ENCODE measurements at places on chromosomes 6 and 20.

- no peak overlapping the region for H3K4me3 ChIP-seq
- H3K27me3 ChIP-seq, result no peaks in the 10 kb centered on the region
- H3K27ac ChIP-seq, result no peak overlapping the region
- DNase-seq, result no peak
- no peaks in the 10 kb centered on the region for H3K36me3 ChIP-seq
- no peaks in the 10 kb centered on the region for H3K4me1 ChIP-seq
These were observed 94.8 kb upstream of the CNKSR3 start for GRCh38 chr6:154605178-154605881.

DNA sequence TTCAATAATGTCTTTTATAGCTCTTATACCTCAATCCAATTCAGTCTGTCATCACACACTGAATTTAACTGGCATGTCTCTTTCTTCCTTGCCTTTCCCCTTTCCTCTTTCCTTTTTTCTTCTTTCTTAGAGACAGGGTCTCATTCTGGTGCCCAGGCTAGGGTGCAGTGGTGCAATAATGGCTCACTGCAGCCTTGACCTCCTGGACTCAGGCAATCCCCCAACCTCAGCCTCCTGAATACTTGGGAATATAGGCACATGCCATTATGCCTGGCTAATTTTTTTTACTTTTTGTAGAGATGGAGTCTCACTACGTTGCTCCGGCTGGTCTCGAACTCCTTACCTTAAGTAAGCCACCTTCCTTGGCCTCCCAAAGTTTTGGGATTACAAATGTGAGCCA, 65.9 kb downstream of the CBFA2T2 start:
- H3K36me3 ChIP-seq, result no peaks in the 10 kb centered on the region
- no peak overlapping the region for H3K4me3 ChIP-seq
- no peak overlapping the region for H3K27ac ChIP-seq
- H3K4me1 ChIP-seq, result no peaks in the 10 kb centered on the region
- no peak for DNase-seq

DNA sequence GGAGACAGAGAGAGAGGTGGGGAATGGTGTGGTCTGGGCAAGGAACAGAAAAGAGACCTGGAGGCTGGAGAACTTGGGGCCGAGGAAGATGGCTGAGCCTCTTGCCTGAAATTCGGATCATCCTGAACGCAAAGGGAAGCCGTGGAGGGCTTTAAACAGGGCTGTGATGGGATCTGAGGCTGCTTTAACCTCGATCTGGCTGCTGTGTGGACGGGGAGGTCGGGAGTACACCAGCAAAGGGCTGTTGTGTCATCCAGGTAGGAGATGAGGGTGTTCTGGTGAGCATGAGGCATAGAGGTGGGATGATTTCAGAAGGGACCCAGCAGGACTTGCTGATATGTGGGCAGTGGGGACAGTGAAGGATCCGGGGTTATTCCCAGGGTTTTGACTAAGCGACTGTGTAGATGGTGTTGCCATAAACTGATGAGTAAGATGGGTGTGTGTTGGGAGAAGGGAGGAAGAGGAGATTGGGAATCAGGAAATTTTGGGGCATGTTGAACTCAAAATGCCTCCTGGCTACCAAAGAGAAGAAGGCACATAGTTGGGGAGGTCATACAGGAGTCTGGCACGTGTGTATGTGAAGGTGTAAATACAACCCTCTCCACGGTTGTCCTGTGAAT, 158.5 kb downstream of the NFATC2 start:
- no peaks in the 10 kb centered on the region for H3K27me3 ChIP-seq
- no peak overlapping the region for H3K27ac ChIP-seq
- peaks cover 4% of the 10 kb centered on the region for H3K4me1 ChIP-seq
- no peak for DNase-seq
- no peaks in the 10 kb centered on the region for H3K36me3 ChIP-seq

DNA sequence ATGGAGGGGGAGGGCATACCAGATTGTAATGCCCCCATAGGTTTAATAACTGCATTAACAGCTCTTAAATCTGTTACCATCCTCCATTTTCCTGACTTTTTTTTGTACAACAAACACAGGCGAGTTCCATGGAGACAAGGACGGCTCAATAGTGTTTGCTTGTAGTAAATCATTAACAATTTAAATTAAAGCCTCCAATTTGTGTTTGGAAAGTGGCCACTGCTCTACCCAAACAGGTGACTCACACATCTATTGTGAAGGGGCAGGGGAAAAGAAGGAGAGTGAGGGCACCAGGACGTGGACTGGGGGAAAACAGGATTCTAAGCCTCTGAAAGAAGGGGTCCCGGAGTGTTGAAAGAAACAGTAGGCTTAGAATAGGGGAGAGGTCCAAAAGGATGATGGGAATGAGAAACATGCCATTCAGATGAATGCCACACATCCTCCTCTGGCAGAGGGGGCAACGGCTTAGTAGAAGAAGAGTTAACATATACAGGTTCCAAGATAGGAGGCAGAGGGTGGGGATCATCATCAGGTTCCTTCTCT, 6.9 kb downstream of the GLYATL3 start:
- H3K4me1 ChIP-seq, result no peaks in the 10 kb centered on the region
- H3K36me3 ChIP-seq, result no peaks in the 10 kb centered on the region
- no peak overlapping the region for H3K4me3 ChIP-seq

- H3K36me3 ChIP-seq, result no peaks in the 10 kb centered on the region
- H3K27ac ChIP-seq, result no peak overlapping the region
- H3K27me3 ChIP-seq, result no peaks in the 10 kb centered on the region
- DNase-seq, result no peak
- H3K4me3 ChIP-seq, result no peak overlapping the region
These were observed 140.3 kb upstream of the TCF21 start for GRCh38 chr6:133748628-133749027.

- H3K36me3 ChIP-seq, result no peaks in the 10 kb centered on the region
- H3K27ac ChIP-seq, result peak overlapping the region; percentile 98
- no peak for DNase-seq
- peak overlapping the region; percentile 64 for H3K4me3 ChIP-seq
These were observed 11.0 kb upstream of the ELOVL5 start for GRCh38 chr6:53359843-53360092.

GRCh38 chr6:135586844-135587243, 89.3 kb upstream of the AHI1 start:
- H3K36me3 ChIP-seq, result no peaks in the 10 kb centered on the region
- no peaks in the 10 kb centered on the region for H3K27me3 ChIP-seq
- H3K27ac ChIP-seq, result no peak overlapping the region
- DNase-seq, result no peak
- no peaks in the 10 kb centered on the region for H3K4me1 ChIP-seq

DNA sequence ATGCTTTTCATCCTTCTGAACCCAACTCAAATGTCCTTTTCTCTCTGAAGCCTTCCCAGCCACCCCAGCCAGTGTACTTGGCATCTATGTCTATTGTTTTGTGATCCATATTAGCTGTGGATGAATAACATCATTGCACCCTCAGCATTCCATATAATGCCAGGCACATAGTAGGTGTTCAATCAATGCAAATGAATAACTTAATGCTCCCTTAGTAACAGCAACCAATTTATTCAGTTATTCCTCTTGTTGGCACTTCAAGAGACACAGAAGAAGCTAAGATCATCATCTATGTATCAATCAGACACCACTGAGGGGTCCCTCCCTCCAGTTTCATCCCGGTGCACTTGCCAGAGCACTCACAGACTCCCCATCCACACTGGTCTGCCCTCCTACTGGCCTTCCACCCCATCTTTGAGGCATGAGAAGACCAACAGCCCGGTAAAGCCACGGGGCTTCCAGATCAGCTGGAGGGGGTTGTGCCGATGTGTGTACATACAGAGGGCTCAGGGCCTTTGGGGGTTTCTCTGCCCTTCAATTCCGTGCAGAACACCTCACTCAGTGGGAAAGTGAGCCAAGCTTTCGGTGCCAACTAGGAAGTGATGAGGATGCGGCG, 2.4 kb upstream of the TAF8 start:
- peak overlapping the region; percentile 83 for H3K4me3 ChIP-seq
- H3K27ac ChIP-seq, result peak overlapping the region; percentile 91
- no peaks in the 10 kb centered on the region for H3K27me3 ChIP-seq
- no peak for DNase-seq
- H3K4me1 ChIP-seq, result peaks cover 13% of the 10 kb centered on the region

DNA sequence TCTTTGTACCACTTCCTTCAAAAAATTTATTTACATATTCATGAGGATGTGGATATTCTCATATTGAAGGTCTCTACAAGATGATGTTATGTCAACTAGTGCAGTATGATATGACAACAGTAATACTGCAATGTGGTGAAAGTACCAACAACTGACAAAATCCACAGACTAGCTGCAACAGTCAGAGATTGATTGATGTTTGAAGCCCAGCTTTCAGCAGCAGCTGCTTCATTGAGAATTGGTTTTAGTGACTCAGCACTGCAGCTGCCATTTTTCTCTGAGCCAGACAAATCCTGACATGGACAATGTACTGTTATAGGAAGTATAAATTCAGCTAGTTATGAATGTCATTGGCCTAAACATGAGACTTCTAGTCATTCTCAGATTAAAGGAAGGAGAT, 53.8 kb downstream of the PKIB start:
- no peak overlapping the region for H3K27ac ChIP-seq
- no peak overlapping the region for H3K4me3 ChIP-seq
- H3K27me3 ChIP-seq, result no peaks in the 10 kb centered on the region
- no peak for DNase-seq
- H3K4me1 ChIP-seq, result no peaks in the 10 kb centered on the region
- H3K36me3 ChIP-seq, result no peaks in the 10 kb centered on the region

DNA sequence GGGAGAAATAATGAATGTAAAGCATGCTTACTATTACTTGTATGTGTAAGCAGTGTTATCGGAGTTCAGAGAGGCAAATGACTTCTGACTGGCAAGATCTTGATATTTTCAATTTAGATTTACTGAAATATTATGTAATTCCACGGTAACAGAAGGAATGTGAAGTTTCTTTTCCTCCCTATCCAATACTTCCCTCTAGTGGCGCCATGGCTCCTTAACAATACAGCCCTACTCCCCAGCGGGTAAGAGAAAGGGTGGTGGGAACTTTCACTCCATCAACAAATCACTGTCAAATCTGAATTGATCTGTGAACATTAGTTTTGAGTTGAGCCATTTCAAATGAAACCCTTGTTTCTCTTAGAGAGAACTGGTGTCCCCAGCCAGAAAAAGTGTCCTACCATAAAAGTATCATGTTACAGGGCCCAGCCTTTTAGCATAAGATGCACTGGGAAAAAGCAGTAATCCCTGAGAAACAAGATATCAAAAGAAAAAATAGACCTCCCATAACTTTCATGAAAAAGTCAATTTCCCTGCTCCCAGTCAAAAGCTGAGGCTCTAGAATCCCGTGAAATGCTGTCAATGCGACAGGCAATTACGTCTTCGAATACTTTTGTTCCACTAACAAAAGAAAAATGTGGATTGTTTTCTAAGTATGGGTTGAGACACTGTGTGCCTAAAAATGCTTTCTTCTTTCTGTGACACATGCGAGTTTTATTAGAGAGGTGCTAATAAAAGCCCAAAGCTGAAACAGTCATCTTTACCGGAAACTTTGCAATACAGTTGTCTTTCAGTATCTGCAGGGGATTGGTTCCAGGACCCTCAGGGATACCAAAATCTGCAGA, 12.9 kb downstream of the COX7A2 start:
- no peaks in the 10 kb centered on the region for H3K4me1 ChIP-seq
- H3K27me3 ChIP-seq, result no peaks in the 10 kb centered on the region
- no peaks in the 10 kb centered on the region for H3K36me3 ChIP-seq

DNA sequence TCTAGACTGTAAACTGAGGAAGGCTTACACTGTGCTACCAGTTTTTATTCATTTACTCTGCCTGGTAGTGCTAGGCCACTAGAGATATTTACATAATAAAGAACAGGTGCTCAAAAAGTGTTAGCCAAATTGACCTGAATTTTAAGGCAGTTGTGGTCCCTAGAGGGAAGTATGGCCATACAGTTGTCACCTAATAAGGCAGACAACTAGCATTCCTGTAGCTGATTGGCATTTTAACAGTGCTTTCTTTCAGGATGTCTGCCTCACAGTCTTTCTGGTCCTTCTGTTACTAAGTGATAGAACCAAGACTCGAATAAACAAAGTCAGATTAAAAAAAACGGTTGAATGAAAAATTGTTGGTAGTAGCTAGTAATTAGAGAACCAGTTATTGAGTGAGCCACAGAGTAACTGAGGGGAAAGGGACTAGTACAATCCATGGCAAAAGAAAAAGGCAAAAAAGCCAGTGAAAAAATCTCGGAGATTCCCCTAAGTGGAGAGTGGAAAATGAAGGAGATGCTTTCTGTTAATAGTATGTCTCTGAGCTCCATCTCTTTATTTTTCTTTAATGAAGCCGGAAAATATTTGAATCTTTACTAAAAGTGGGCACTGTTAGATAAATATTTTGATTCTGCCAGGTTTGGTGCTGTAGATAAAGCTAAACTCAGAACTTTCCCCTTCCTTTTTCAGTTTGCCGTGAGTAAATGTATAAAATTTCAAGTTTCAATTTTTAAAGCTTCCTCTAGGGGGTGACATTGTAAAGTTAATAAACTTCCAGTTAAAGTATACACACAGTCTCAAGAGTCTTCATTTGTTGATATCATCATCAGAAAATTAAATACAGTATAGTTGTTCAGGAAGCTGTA, 9.1 kb downstream of the VTA1 start:
- no peaks in the 10 kb centered on the region for H3K36me3 ChIP-seq
- H3K4me3 ChIP-seq, result no peak overlapping the region
- no peak for DNase-seq

- H3K27ac ChIP-seq, result no peak overlapping the region
- H3K36me3 ChIP-seq, result no peaks in the 10 kb centered on the region
- no peak for DNase-seq
- no peak overlapping the region for H3K4me3 ChIP-seq
- H3K4me1 ChIP-seq, result no peaks in the 10 kb centered on the region
- H3K27me3 ChIP-seq, result no peaks in the 10 kb centered on the region
These were observed 345.2 kb downstream of the GJA1 start for GRCh38 chr6:121780325-121781321.

DNA sequence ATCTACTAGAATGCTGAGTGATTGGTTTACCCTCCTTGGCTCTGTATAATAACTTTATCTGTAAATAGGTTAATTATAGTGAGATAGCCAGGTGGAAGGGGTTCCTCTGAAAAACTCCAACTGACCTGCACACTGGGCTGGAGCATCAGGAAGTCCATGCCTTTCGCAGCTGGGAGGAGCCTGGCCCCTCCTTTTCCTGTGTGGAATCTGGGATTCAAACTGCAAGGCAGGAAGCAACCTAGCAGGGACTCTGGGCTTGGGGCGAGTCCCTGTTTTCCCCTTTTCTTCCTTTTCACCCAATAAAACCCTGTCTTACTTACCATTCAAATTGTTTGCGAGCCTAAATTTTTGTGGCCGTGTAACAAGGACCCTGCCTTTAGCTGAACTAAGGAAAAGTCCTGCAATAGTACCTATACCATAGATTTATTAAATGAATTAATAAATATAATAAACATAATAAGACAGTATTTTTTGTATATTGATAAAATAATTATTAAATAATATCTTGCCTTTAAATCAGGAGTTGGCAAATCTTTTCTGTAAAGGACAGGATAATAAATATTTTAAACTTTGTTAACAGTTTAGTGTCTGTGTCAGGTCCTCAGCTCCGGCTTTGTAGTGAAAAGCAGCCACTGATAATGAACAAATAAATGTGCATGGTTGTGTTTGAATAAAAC, 406.2 kb upstream of the MMS22L start:
- no peak overlapping the region for H3K4me3 ChIP-seq
- H3K36me3 ChIP-seq, result no peaks in the 10 kb centered on the region
- H3K27me3 ChIP-seq, result no peaks in the 10 kb centered on the region
- H3K4me1 ChIP-seq, result no peaks in the 10 kb centered on the region
- H3K27ac ChIP-seq, result no peak overlapping the region

GRCh38 chr6:13452346-13453117, 34.9 kb downstream of the GFOD1 start:
- H3K4me1 ChIP-seq, result peaks cover 26% of the 10 kb centered on the region
- H3K36me3 ChIP-seq, result no peaks in the 10 kb centered on the region
- DNase-seq, result no peak
- no peak overlapping the region for H3K4me3 ChIP-seq
- H3K27me3 ChIP-seq, result no peaks in the 10 kb centered on the region

- no peak for DNase-seq
- H3K36me3 ChIP-seq, result no peaks in the 10 kb centered on the region
- no peaks in the 10 kb centered on the region for H3K27me3 ChIP-seq
- no peaks in the 10 kb centered on the region for H3K4me1 ChIP-seq
- H3K27ac ChIP-seq, result no peak overlapping the region
These were observed 169.4 kb downstream of the TRDN start for GRCh38 chr6:123467392-123467791.

Data from Peyer's patch (tissue), 4 donors.